ENCODE measurements at places on chromosomes 16 and 17. TPM values are rescaled to one million over a fixed set of nuclear protein-coding genes. Genes with fewer than 3 reads are reported as not detected.

KRT33A gene
- not detected for total RNA-seq

CHST5 gene
- not detected for total RNA-seq

PRSS33 gene
- not detected for total RNA-seq

SOST gene
- not detected for total RNA-seq

CD300H gene
- not detected for total RNA-seq

LRRC37A gene
- 2.5 TPM for total RNA-seq

Data from pulmonary artery endothelial cell (primary cell).